ENCODE measurements at places on chromosomes 3 and 15.
A peak's percentile ranks its signal among the peaks of the same experiment; 100 is the strongest.

DNA sequence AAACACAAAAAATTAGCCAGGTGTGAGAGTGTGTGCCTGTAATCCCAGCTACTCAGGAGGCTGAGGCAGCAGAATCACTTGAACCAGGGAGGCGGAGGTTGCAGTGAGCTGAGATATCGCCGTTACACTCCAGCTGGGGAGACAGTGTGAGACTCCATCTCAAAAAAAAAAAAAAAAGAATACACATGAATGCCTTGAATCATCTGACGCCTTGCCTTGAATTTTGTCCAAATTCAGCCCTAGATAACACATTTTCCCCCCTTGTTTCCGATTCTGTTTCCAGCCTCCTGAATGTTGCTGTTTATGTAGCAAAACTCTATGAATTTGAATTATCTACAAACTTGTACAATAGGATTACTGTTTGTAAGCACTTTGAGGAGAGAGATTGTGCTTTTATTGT, 98.7 kb upstream of the ARL6 start:
- no peak overlapping the region for H3K27ac ChIP-seq
- no peak overlapping the region for H3K4me3 ChIP-seq
- no peaks in the 10 kb centered on the region for H3K27me3 ChIP-seq
- no peaks in the 10 kb centered on the region for H3K4me1 ChIP-seq
- no peaks in the 10 kb centered on the region for H3K36me3 ChIP-seq

GRCh38 chr3:108468577-108468976, 41.8 kb downstream of the MYH15 start:
- H3K27me3 ChIP-seq = no peaks in the 10 kb centered on the region
- H3K4me1 ChIP-seq = peaks cover 5% of the 10 kb centered on the region
- H3K36me3 ChIP-seq = no peaks in the 10 kb centered on the region
- no peak overlapping the region for H3K27ac ChIP-seq
- H3K4me3 ChIP-seq = no peak overlapping the region

DNA sequence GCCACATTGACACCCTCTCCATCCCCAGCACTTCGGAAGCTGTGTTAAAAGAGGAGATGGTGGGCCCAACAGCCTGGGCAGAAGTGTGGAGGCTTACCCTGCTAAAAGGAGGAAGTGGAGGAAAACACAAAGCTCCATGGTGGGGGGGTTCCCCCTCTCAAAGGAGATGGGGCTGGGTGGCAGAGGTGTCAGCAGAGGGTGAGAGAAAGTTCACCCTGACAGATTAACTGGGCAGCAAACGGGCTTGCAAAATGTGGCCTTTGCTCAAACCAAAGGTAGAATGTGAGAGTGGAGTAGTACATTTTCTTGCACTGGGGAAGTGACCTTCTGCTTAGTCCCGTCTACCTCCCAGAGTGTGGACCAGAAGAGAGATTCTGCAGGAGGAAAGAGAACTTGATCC, 44.7 kb downstream of the MYO1E start:
- H3K36me3 ChIP-seq = no peaks in the 10 kb centered on the region
- no peaks in the 10 kb centered on the region for H3K27me3 ChIP-seq
- H3K4me3 ChIP-seq = no peak overlapping the region
- DNase-seq = no peak
- H3K27ac ChIP-seq = no peak overlapping the region
- no peaks in the 10 kb centered on the region for H3K4me1 ChIP-seq

GRCh38 chr3:119433613-119434325, 29.6 kb downstream of the TMEM39A start:
- no peak overlapping the region for H3K27ac ChIP-seq
- no peak overlapping the region for H3K4me3 ChIP-seq

DNA sequence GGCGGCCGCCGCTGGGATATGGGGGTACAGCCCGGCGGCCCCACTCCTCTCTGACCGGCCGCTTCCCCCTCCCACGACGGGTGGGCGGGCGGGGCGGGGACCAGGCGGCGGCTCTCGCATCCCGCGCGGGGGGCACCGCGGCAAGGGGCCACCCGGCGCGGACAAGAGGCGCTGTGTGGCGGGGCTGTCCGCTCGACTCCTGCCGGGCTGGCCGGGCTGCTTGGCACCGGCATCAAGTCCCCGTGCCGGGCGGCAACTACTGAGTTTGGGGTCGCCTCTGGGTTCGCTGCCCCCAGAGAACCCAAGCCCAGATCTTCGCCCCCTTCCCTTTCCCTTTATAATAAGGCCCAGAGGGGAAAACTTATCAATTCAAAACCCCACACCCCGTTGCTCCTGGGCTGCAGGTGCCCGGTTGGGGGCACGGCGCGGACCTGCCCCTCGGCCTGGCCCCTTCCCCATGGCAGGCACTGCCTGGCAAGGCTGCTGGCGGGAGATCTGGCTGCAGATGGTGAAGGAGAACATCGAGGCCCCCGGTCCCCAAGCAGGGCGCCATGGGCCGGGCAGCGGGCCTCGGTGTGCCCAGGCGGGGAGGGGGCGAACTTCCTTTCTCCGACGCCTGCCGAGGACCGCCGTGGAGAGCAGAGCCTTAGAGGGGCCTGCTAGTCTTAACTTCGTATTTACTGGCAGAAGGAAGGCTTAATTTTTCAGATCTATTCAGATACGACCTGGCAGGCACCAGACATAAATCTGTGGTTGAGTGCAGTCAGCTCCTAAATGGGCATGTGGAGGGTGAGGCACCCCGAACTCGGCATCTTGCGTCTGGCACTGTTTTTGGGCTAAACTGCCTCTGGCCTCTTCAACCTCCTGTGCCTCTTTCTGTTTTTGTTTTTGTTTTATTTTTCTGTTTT, 911 bp downstream of the APBA2 start:
- H3K4me3 ChIP-seq = no peak overlapping the region
- no peak for DNase-seq
- no peaks in the 10 kb centered on the region for H3K36me3 ChIP-seq
- no peaks in the 10 kb centered on the region for H3K4me1 ChIP-seq
- H3K27me3 ChIP-seq = peaks cover 3% of the 10 kb centered on the region
- H3K27ac ChIP-seq = no peak overlapping the region

DNA sequence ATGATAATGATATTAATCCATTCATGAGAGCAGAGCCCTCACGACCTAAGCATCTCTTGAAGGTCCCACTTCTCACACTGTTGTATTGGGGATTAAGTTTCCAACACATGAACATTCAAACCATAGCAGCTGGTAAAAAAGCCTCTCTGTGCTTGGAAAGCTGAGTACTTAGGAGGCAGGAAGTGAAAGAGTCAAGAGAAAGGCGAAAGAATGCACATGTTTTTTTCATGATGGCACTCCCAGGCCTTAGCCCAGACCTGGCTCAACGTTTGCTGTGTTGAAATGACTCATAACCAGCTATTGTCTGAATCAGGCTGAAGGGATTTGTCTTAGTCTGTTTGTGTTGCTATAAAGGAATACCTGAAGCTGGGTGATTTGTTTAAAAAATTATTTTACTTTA, 84.4 kb upstream of the RGMA start:
- no peaks in the 10 kb centered on the region for H3K4me1 ChIP-seq
- H3K4me3 ChIP-seq = no peak overlapping the region
- no peaks in the 10 kb centered on the region for H3K27me3 ChIP-seq
- H3K36me3 ChIP-seq = no peaks in the 10 kb centered on the region

DNA sequence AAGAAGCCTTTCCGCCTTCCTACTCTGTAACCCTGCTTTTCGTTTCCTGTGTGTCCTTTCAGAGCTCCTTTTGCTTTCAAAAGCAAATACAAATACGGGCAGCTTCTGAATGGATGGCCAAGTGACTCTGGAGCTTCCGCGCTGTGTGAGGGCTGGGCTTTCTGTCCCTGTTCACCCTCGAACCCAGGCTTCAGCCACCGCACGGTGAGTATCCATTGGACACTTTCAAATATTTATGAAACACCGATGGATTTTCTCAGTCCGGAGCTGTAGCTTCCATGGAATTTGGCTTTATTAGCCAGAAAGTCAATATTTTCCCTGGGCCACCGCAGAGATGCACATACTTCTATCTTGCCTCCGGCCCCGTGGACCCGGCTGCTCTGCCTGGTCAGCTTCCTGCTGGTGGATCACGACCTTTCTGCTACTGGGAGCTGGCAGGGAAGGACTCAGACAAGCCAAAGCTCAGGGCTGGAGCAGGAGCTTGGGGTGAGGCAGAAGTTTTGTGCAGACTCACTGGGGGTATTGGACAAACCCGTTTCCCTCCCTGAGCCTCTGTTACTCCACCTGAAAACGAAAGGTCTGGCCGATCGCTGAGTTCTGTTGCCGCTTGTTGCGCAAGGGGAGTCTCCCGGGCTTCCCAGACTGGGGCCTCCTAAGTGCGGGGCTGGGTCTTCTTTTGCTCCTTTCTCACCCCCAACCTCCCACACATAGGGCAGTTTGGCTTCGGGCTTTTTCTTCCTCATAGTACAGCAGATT, 63.6 kb downstream of the LINGO1 start:
- H3K4me3 ChIP-seq = no peak overlapping the region
- peaks cover 2% of the 10 kb centered on the region for H3K4me1 ChIP-seq
- H3K27ac ChIP-seq = no peak overlapping the region
- no peaks in the 10 kb centered on the region for H3K36me3 ChIP-seq
- no peaks in the 10 kb centered on the region for H3K27me3 ChIP-seq

GRCh38 chr3:13484851-13485590, 4.9 kb downstream of the HDAC11 start:
- H3K36me3 ChIP-seq = no peaks in the 10 kb centered on the region
- peak; percentile 48 for DNase-seq
- no peak overlapping the region for H3K27ac ChIP-seq
- H3K4me3 ChIP-seq = no peak overlapping the region

- H3K4me3 ChIP-seq = no peak overlapping the region
- peaks cover 43% of the 10 kb centered on the region for H3K4me1 ChIP-seq
- H3K27me3 ChIP-seq = no peaks in the 10 kb centered on the region
- H3K36me3 ChIP-seq = no peaks in the 10 kb centered on the region
- peak; percentile 91 for DNase-seq
These were observed 5.2 kb downstream of the GNAI2 start for GRCh38 chr3:50241163-50241562.

DNA sequence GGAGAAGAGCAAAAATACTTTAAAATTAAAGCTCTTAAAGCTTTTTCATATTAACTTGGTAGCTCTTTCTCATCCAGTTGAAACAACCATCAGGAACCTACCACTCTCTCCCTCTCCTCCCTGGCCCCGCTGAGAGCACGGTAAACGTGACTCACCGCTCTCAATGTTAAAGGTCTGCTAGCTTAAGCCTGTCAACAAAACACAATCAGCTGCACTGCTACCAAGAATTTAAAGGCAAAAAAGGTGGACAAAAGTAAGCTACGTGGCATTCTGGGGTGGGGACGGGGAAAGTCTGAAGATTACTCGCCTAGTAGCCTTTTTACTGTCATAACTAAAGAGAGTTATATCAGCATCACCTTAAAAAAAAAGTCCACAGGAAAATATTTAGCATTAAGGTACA, 8.4 kb upstream of the GP5 start:
- no peak overlapping the region for H3K27ac ChIP-seq
- H3K4me3 ChIP-seq = no peak overlapping the region
- DNase-seq = no peak
- no peaks in the 10 kb centered on the region for H3K36me3 ChIP-seq
- no peaks in the 10 kb centered on the region for H3K27me3 ChIP-seq
- no peaks in the 10 kb centered on the region for H3K4me1 ChIP-seq

GRCh38 chr3:22937536-22937935, 265.6 kb upstream of the UBE2E2 start:
- no peak overlapping the region for H3K4me3 ChIP-seq
- no peaks in the 10 kb centered on the region for H3K27me3 ChIP-seq
- H3K27ac ChIP-seq = no peak overlapping the region
- H3K4me1 ChIP-seq = no peaks in the 10 kb centered on the region
- H3K36me3 ChIP-seq = no peaks in the 10 kb centered on the region
- no peak for DNase-seq

GRCh38 chr15:72199721-72200212, 2.2 kb upstream of the GRAMD2A start:
- peak; percentile 86 for DNase-seq
- no peaks in the 10 kb centered on the region for H3K4me1 ChIP-seq
- H3K36me3 ChIP-seq = peaks cover 43% of the 10 kb centered on the region
- no peak overlapping the region for H3K27ac ChIP-seq

- DNase-seq = peak; percentile 54
- H3K4me3 ChIP-seq = no peak overlapping the region
- H3K27me3 ChIP-seq = peaks cover 2% of the 10 kb centered on the region
- peaks cover 2% of the 10 kb centered on the region for H3K4me1 ChIP-seq
These were observed 14.2 kb downstream of the FBN1 start for GRCh38 chr15:48631176-48631770.

GRCh38 chr3:49924683-49925082, 4.9 kb downstream of the MON1A start:
- H3K36me3 ChIP-seq = no peaks in the 10 kb centered on the region
- no peak overlapping the region for H3K27ac ChIP-seq
- DNase-seq = peak; percentile 53
- H3K27me3 ChIP-seq = no peaks in the 10 kb centered on the region

DNA sequence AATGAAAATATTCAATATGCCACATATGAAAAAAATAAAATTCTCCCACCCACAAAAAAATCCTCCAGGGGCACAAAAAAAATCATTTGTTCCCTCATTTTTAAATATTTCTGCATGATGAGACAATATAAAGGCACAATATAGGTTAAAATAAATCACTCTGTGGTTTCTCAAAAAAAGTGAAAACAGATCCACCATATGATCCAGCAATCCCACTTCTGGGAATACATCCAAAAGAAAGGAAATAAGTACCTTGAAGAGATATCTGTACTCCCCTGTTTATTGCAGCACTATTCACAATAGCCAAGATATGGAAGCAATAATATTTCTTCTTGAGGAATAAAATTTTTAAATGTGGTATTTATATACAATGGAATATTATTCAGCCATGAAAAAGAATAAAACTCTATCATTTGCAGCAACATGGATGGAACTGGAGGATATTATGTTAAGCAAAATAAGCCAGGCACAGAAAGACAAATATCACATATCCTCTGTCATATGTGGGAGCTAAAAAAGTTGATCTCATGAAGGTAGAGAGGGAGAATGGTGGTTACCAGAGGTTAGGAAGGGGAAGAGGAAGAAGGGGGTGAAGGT, 1.5 kb downstream of the ATP8B4 start:
- no peak for DNase-seq
- H3K4me3 ChIP-seq = no peak overlapping the region
- H3K27me3 ChIP-seq = no peaks in the 10 kb centered on the region
- H3K27ac ChIP-seq = no peak overlapping the region
- no peaks in the 10 kb centered on the region for H3K36me3 ChIP-seq

- no peak for DNase-seq
- no peak overlapping the region for H3K27ac ChIP-seq
- H3K36me3 ChIP-seq = no peaks in the 10 kb centered on the region
- no peaks in the 10 kb centered on the region for H3K4me1 ChIP-seq
These were observed 875.1 kb downstream of the NSUN3 start for GRCh38 chr3:94937980-94938379.

Data from mesendoderm (in vitro differentiated cells).